Myocyte (in vitro differentiated cells): ENCODE measurements at places on chromosomes 13 and 19. TPM values are rescaled to one million over a fixed set of nuclear protein-coding genes. Genes with fewer than 3 reads are reported as not detected.

DNA sequence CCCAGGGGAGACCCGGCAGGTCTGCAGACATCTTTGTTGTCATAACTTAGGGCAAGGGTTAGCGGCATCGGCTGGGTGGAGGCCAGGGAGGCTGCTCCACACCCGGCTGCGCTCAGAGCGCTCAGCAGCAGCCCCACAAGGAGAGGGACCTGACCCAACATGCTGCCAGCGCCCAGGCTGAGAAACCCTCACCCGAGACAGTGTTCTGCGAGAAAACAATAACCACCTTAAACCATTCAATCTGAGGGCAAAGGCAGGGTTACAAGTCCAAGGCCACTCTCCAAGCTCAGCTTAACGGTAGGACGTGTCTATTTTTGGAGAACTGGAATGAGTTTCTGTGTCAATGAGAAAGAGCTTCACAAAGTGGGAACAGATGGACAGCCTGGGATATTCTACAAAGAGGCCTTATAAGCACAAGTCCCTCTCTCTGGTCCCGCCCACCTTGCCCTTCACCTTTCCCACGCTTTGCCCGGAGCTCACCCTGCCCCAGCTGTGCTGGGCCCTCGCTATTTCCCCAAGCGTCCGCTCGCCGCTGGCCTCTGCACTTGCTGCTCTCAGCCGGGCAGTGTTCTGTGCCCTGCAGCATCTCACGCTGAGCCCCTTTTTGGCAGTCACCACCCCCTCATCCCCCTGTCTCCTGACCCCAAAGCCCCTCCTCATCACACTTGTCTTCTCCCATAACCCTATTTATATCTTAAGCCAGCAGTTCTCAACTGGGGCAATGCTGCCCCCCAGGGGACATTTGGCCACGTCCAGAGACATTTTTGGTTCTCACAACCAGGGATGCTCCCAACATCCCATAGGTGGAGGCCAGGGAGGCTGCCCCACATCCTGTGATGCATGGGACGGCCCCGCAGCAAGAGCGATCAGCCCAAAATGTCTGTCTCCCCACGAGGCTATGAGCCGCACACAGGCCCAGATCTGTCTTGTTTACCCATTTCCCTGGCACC lies 17.6 kb downstream of the PPP1R12C start:
- peak; percentile 31 for DNase-seq

DNA sequence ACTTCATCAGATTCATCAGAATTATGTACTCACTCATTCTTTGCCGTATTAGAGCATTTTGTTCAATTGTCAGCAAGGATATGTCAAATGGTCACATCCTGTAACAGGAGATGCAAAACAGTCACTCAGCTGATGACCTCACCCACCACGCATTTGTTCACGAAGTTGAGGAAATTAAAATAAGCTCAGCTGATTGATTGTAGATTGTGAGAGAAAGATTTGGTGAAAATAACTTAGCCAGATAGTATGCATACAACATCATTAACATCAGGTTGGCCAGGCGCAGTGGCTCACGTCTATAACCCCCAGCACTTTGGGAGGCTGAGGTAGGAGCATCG lies 22.6 kb upstream of the CDC16 start:
- DNase-seq = peak; percentile 6

Gene CEACAM16
- total RNA-seq = 5.0 and 6.1 TPM in 2 replicates

GRCh38 chr13:113102727-113103126 lies 2.9 kb upstream of the F7 start:
- DNase-seq = no peak

Gene GGN
- total RNA-seq = 0.36 and 0.59 TPM in 2 replicates

DNA sequence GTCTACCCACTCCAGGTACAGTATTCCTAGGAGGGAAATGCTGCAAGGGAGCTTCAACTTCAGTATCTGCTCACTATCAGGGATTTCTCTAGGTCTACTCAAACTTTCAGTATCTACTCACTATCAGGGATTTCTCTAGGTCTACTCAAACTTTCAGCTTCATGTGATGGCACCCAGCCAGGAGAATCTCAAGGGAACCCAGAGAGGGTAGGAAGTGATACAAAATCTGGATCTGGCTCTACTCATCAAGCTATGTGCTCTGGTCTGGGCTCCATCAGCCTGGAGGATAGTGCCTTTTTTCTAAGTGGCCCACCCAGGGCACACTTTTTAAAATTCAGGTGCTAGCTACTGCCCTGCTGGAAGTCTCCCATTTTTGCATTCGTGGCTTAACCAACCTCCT lies 52.3 kb upstream of the FNDC3A start:
- peak; percentile 3 for DNase-seq

GRCh38 chr13:76029088-76029487 lies 393.0 kb downstream of the LMO7 start:
- no peak for DNase-seq

DNA sequence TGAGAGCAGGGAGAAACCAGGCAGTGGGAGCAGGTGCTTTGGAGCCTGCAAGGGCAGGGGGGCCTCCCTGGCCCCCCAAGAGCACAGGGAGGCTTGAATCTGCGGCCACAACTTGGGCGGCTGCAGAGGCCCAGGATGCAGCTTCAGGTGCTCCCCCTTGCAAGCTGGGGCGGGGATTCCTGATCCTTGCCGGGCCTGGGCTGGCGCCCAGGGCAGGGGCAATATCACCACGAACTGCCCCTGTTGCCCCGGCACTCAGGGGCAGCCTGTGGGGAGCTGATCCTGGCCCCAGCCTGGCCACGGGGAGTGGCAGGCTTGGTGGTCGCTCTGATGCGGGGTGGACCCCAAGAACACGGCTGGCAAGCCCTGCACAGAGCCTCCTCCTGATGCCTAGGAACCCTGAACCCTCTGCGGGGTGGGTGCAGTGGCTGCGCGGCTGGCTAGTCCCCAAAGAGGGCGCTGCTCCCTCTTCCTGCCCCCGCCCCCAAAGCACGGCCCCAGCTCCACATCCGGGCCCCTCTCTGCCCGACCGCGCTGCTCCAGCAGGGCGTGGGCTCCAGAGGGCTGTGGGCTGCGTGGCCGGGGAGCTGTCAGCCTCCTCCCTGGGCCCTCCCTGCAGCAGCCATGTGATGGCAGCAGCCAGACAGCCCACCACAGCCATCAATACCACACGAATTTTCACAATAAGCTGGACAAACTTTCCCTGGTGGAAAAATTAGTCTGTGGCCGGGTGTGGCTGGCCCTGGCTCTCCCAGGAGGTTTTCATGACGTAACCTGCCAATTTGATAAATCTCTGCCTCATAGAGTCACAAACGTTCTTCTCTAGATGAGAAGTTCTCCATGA lies 21.0 kb downstream of the TNFSF9 start:
- DNase-seq = no peak

DNA sequence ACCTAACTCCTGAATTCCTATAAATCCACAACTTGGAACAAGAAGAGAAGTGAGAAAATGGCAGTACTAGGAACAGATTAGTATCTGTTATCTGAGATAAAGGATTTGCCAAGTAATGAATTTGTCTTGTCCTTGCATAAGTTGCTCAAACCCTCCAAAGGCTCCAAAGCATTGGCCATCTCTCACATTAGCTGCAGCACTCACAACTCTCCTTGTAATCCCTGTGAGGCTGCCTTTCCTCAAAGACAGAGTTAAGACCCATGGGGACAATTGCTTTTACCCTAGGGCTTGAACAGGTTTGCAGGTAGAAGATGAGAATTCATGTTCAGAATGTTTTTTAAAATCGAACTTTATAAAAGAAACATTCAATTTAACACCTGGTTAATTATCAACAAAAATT lies 1702.2 kb downstream of the EFNB2 start:
- DNase-seq = no peak

Gene PCSK4
- 7.1 and 8.5 TPM in 2 replicates for total RNA-seq

GRCh38 chr19:55341171-55341588 lies 1.5 kb downstream of the KMT5C start:
- peak; percentile 89 for DNase-seq

Gene KLK2
- total RNA-seq = not detected in 2 replicates

DNA sequence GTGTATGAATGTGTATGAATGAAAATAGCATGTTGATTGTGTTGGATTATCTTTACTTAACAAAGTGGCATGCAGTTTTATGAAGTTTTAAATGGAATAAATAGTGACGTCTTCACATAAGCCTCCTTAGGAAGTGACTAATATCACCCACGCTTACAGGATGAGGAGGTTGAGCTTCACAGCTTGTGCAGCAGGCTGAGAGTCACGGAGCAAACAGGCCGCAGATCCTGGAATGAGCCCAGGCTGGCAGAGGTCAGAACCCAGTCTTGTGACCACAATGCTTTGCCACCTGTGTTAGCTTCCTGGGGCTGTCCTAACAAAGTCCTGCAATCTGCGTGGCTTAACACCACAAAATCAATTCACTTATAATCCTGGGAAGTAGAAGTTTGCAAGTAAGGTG lies 20.8 kb downstream of the LAIR2 start:
- DNase-seq = peak; percentile 83
